Activated naive CD4-positive, alpha-beta T cell treated with anti-CD3 and anti-CD28 coated beads for 36 hours (primary cell): ENCODE measurements at places on chromosomes 6 and 20.

DNA sequence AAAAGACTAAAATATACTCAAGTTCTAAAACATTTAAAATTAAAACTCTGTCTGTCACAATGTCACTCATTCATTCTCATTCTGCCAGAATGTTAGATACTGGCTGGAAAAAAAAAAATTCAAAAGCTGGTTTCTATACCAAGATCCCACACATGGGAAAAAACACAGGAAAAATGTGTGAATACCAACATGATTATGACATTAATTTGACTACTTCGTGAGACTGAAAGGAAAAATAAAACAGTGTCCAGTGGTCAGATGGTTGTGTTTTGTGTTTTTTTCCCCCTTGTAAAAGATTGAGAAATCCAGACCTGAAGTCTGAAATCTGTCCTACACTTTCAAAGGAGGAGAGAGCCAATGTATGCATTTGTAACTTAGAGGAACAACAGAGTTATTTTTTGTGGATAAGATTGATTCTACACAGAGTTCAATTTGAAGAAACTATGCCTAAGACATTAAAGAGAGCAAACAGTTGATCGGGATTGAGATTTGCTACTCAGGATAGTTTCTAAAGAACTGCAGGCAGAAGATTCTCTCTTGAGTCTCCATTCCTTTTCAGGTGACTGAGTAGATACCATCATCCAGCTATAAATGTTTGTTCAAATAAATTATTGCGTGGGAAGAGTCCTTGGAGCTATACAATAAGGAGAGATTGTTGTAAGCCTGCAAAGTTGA is 39.2 kb upstream of the TXLNB start:
- no peak for DNase-seq

GRCh38 chr6:38117281-38117680 is 297.8 kb downstream of the ZFAND3 start:
- DNase-seq, result no peak

GRCh38 chr6:67630146-67630545 is 1004.9 kb upstream of the ADGRB3 start:
- DNase-seq, result no peak

DNA sequence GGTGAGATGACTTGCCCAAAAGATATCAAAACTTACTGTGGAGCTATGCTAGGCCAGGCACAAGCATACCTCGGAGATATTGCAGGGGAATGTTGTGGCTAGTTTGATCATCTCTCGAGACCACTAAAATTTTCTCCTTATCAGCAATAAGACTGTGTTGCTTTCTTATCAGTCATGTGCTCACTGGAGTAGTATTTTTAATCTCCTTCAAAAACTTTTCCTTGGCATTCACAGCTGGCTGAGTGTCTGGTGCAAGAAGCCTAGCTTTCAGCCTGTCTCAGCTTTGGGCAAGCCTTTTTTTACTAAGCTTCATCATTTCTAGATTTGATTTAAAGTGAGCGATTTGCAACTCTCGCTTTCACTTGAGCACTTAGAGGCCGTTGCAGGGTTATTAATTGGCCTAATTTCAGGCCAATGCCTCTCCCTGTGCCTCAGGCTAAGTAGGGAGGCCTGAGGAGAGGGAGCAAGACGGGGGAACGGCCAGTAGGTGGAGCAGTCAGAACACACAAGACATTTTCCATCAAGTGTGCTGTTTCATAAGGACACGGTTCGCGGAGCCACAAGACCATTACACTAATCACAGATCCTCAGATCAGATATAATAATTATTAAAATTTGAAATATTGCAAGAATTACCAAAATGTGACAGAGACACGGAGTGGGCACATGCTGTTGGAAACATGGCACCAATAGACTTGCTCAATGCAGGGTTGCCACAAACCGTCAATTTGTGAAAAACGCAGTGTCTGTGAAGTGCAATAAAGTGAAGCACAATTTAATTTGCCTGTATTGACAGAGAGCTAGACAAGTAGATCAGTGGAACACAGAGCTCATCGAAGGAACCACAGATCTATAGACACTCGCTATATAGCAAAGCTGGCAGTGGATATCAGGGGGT is 106.8 kb upstream of the SIRPG start:
- peak; percentile 82 for DNase-seq

DNA sequence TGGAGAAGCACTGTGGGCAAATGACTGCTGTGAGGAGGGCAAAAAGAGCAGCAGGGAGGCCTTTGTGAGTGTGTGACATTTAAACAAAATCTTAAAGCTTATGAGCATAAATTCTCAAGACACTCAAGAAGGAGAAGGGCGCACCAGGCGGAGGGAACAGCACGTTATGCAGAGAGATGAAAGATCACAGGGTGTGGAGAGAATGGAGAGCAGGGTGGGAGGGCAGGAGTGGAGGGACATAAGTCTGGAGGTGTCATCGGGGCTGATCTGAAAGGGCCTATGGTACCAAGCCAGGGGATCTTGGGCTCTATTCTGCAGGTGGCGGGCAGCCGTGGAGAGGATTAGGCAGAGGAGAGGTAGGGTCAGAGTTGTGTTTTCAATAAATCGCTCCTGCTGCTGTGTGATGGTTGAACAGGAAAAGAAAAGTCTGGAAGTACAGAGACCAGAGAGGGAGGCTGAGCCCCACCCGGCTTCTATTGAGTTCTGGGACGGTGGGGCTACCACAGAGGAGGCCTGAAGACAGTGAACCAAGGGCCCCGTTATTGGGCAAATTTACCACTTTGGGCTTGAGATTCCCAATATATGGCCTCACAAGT is 24.3 kb upstream of the DLGAP4 start:
- DNase-seq, result no peak

GRCh38 chr20:52895701-52896100 is 76.5 kb upstream of the TSHZ2 start:
- DNase-seq, result no peak

DNA sequence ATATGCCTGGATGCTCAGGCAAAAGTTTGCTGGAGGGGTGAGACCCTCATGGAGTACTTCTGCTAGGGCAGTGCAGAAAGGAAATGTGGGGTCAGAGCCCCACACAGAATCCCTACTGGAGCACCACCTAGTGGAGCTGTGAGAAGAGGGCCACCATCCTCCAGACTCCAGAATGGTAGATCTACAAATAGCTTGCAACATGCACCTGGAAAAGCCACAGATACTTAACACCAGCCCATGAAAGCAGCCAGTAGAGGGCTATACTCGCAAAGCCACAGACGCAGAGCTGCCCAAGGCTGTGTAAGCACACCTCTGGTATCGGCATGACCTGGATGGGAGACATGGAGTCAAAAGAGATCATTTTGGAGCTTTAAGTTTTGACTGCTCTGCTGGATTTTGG is 60.7 kb upstream of the GJE1 start:
- DNase-seq, result no peak

DNA sequence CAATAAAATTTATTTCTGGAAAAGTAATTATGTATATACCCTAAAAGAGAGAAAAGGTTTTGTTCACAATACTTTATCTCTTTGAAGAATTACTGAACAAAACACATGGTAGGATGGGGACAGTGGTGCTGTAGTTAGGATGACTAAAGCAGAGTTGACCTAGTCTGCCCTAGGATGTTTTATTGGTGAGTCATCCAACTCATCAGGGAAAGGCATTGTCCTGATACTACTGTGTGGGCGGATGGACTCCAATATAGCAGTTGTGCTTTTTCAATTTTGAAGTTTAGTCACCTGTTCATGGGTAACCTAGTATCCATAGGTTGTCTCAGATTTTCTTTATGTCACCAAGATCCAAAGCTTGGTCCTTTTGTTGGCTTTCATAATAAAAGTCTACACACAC is 53.3 kb upstream of the EYS start:
- no peak for DNase-seq

DNA sequence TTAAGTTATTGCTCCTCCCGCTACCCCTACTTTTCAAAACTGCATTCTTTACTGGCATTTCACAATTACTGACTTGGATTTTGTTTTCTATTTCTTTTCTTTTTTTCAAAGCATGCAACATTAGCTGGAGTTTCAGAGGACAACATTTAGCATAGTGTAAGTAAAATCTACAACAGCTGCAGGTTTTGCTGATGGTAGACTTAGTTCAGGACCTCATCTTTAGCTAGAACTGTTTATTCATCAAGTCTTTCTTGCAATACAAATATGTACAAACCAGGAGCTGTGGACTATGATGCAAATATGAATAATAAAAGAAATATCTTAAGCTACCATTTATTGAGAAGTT is 728 bp upstream of the CEP162 start:
- DNase-seq, result no peak

DNA sequence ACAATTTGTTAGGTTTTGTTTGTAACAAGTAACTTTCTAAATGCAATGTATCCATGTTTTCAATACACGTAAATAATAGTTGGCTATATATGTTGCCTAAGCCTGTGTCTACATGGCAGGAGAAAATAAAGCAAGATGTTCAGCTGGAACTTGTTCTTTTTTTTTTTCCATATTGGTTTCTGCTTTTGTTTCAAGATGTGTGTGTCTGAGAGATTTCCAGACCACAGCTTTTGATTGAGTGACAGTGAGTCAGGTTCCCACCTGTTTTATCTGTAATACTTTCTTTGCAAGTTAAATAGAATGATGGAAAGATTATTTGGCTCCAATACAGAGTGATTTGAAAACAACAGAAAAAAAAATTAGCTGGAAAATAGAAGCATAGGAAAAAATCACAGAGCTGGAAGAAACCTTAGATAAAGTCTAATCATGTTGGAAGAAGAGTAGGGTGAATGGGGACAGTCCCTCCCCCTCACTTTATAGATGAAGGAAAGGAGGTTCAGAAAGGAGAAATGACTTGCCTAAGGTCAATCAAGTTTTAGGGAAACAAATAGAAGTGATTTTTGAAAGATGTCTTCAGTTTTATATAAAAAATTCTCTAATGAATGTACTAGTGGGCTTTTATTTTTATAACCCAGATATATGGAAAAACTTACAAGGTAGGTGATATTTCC is 150.9 kb upstream of the STMND1 start:
- DNase-seq, result peak; percentile 29

GRCh38 chr6:145887969-145888368 is 73.4 kb upstream of the FBXO30 start:
- peak; percentile 44 for DNase-seq

DNA sequence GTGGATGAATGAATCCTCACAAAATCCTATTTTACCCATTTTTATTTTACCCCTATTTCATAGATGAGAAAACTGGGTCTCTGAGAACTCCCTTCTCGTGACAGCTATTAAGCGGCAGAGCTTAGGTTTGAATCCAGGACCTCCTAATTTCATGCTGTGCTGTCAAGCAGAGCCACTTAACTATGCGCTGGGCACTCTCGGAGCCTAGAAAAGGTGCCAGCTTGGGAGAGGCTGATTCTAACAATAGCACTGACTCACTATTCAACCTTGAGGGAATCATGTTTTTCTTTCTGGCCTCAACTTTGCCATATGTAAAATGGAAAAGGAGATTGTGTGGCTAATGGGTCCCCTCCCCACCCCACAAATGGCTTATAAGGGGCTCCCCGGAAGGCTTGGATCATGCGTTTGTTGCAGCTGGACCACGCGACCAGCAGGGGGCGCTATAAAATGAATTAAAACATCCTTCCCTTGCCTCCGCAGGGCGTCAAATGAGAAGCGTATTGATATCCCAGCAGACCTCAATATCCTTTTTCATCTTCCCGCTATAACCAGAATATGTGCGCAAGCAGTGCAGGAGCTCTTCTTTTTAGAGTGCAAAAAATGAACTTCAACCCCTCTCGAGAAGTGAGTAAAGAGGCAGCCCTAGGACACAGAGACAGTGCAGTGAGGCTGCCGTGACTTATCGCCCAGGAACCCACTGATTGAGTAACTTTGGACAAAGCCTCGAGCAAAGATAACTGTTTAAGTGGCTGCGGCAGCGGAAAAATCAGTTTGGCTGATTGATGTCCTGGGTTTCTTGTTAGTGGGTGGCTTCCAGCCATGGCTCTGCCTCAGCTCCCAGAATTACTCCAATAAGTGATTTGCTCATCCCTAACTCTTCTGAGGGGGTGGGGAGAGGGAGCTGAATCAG is 12.8 kb upstream of the PDYN start:
- DNase-seq, result peak; percentile 49

DNA sequence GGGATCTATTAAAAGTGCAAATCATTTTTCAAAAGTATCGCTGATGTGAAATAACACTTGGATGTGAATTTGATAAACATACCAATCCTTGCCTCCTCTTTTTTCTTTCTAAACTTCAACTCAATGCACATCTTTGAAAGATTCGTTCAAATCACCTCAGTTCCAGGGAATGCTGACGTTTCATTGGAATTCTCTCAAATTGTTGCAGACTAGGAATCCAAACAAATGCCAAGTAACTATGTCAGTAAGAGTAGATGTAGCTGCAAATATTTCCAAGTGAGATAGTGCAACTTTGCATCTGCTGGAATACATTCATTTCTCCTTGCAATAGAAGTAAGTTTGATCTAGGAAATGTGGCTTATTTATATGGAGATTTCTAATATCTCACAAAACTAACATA is 220.7 kb downstream of the FUT9 start:
- no peak for DNase-seq

DNA sequence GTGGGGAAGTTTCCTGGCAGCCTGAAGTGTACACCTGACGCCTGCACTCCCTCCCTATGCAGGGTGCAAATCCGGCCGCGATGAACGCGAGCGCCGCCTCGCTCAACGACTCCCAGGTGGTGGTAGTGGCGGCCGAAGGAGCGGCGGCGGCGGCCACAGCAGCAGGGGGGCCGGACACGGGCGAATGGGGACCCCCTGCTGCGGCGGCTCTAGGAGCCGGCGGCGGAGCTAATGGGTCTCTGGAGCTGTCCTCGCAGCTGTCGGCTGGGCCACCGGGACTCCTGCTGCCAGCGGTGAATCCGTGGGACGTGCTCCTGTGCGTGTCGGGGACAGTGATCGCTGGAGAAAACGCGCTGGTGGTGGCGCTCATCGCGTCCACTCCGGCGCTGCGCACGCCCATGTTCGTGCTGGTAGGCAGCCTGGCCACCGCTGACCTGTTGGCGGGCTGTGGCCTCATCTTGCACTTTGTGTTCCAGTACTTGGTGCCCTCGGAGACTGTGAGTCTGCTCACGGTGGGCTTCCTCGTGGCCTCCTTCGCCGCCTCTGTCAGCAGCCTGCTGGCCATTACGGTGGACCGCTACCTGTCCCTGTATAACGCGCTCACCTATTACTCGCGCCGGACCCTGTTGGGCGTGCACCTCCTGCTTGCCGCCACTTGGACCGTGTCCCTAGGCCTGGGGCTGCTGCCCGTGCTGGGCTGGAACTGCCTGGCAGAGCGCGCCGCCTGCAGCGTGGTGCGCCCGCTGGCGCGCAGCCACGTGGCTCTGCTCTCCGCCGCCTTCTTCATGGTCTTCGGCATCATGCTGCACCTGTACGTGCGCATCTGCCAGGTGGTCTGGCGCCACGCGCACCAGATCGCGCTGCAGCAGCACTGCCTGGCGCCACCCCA is 1.2 kb downstream of the GPR6 start:
- DNase-seq, result no peak

GRCh38 chr6:167116109-167116837 is 6.6 kb upstream of the CCR6 start:
- no peak for DNase-seq

DNA sequence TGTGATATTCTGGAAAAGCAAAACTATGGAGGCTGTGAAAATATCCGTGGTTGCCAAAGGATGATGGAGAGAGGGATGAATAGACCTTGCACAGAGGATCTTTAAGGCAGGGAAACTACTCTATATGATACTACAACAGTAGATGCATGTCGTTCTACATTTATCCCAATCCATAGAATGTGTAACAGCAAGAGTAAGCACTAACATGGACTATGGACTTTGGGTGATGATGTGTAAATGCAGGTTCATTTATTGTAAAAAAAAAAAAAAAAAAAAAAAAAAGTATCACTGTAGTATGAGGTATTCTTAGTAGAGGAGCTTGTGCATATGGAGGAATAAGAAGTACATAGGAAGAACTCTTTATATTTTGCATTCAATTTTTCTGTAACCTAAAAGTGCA is 507.5 kb downstream of the PHF3 start:
- no peak for DNase-seq

GRCh38 chr20:34637245-34638038 is 39.5 kb downstream of the PIGU start:
- no peak for DNase-seq
